Fibroblast of the aortic adventitia (primary cell): ENCODE measurements at places on chromosomes 5 and 9. TPM values are rescaled to one million over a fixed set of nuclear protein-coding genes. Genes with fewer than 3 reads are reported as not detected.

The SYK gene
- total RNA-seq = not detected in 2 replicates

The SPATA6L gene
- total RNA-seq = 0.25 and 1.2 TPM in 2 replicates

The SLC25A48 gene
- total RNA-seq = not detected in 2 replicates

The NMUR2 gene
- total RNA-seq = not detected in 2 replicates

The SOHLH1 gene
- not detected in 2 replicates for total RNA-seq

The GRK6 gene
- 9.3 and 15.7 TPM in 2 replicates for total RNA-seq
